Right lobe of liver (tissue), 6 donors: ENCODE measurements at places on chromosomes 16 and 17.

- no peaks in the 10 kb centered on the region for H3K4me1 ChIP-seq
- H3K4me3 ChIP-seq = no peak overlapping the region
- no peak for DNase-seq
- no peak overlapping the region for H3K27ac ChIP-seq
Measured at GRCh38 chr17:17978481-17979424, 6.1 kb downstream of the DRC3 start.

DNA sequence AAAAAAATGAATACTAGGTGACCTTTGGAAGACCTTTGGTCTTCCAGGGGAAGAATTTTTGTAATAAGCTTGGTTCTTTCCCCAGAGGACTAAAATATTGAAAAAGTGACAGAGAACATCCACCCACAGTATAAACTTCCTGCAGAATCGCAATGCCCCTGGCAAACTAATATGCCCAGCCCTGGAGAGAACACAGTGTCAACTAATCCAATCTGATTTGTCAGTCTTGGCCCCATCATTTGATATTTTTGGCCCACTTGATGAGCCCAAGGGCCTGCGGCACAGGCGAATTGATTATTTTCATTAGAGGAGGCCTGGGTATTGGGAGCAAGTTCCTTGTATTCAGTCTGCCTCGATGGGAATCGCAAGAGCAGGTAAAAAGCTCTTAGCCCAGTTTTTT, 98.4 kb downstream of the MAP2K6 start:
- DNase-seq = no peak
- no peaks in the 10 kb centered on the region for H3K27me3 ChIP-seq
- no peak overlapping the region for H3K4me3 ChIP-seq
- no peaks in the 10 kb centered on the region for H3K4me1 ChIP-seq
- H3K36me3 ChIP-seq = no peaks in the 10 kb centered on the region

- DNase-seq = no peak
- H3K36me3 ChIP-seq = no peaks in the 10 kb centered on the region
- H3K4me3 ChIP-seq = no peak overlapping the region
- H3K27me3 ChIP-seq = no peaks in the 10 kb centered on the region
- no peak overlapping the region for H3K27ac ChIP-seq
- no peaks in the 10 kb centered on the region for H3K4me1 ChIP-seq
Measured at GRCh38 chr16:70774261-70774660, 26.7 kb downstream of the VAC14 start.

- no peaks in the 10 kb centered on the region for H3K27me3 ChIP-seq
- H3K36me3 ChIP-seq = no peaks in the 10 kb centered on the region
- DNase-seq = peak; percentile 78
- H3K4me3 ChIP-seq = peak overlapping the region; percentile 5
- peak overlapping the region; percentile 7 for H3K27ac ChIP-seq
- H3K4me1 ChIP-seq = no peaks in the 10 kb centered on the region
Measured at GRCh38 chr17:67293251-67294203, 48.5 kb upstream of the HELZ start.

DNA sequence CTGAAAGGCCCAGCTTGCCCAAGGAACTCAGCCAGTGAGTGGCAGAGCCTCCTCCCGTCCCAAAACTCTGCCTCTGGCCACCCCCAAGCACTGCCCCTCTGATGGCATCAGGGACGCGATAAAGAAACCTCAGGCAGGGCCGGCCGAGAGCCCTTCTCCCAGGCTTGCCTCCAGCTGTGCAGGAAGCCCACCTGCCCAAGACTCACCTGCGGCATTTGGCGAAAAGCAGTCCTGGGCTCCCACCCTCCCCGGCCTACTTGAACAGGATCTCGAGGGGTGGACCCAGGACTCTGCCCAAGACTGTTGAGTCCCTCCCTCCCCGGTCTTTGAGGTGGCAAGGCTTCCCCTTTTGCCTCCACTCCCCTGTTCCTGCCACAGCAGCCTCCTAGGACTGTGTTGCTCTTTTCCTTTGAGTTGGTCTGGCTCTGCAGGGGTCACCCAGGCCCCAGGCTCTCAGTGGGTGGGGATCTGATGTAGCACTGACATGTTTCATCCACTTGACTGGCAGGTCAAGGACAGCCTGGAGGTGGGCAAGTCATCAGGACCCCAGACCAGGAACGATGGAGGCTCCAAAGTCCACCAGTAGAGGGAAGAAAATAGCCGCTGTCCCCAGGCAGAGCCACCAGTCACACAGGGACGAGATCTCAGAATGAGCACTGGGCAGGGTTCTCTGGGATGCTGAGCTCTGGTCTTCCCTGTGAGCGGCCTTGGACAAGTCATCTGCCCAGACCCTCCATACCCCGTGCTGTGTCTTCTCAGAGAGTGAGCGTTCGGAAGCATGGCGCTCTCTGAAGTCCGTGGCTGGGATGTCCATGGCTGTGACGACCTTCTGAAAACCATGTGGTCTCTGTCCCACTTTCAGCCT, 111.0 kb upstream of the TNRC6C start:
- no peaks in the 10 kb centered on the region for H3K27me3 ChIP-seq
- no peaks in the 10 kb centered on the region for H3K4me1 ChIP-seq
- no peak overlapping the region for H3K27ac ChIP-seq
- DNase-seq = peak; percentile 46
- no peaks in the 10 kb centered on the region for H3K36me3 ChIP-seq

GRCh38 chr17:81863833-81864768, 3.8 kb upstream of the P4HB start:
- no peak overlapping the region for H3K27ac ChIP-seq
- peaks cover 5% of the 10 kb centered on the region for H3K36me3 ChIP-seq
- H3K27me3 ChIP-seq = no peaks in the 10 kb centered on the region
- no peak overlapping the region for H3K4me3 ChIP-seq
- H3K4me1 ChIP-seq = no peaks in the 10 kb centered on the region

GRCh38 chr16:26651464-26651863, 415.3 kb upstream of the C16orf82 start:
- no peaks in the 10 kb centered on the region for H3K4me1 ChIP-seq
- H3K36me3 ChIP-seq = no peaks in the 10 kb centered on the region
- H3K27me3 ChIP-seq = no peaks in the 10 kb centered on the region

- peaks cover 14% of the 10 kb centered on the region for H3K27me3 ChIP-seq
- no peaks in the 10 kb centered on the region for H3K36me3 ChIP-seq
- no peak overlapping the region for H3K27ac ChIP-seq
- no peak overlapping the region for H3K4me3 ChIP-seq
- no peaks in the 10 kb centered on the region for H3K4me1 ChIP-seq
- no peak for DNase-seq
Measured at GRCh38 chr16:86761111-86762031, 183.0 kb downstream of the FOXL1 start.

- no peak overlapping the region for H3K27ac ChIP-seq
- H3K4me1 ChIP-seq = no peaks in the 10 kb centered on the region
- H3K4me3 ChIP-seq = no peak overlapping the region
- H3K36me3 ChIP-seq = no peaks in the 10 kb centered on the region
- H3K27me3 ChIP-seq = no peaks in the 10 kb centered on the region
Measured at GRCh38 chr17:8732406-8733085, 12.1 kb downstream of the CCDC42 start.

GRCh38 chr17:2444382-2444781, 43.5 kb upstream of the MNT start:
- H3K4me3 ChIP-seq = no peak overlapping the region
- H3K27ac ChIP-seq = no peak overlapping the region
- peaks cover 6% of the 10 kb centered on the region for H3K4me1 ChIP-seq
- peaks cover 5% of the 10 kb centered on the region for H3K36me3 ChIP-seq
- no peaks in the 10 kb centered on the region for H3K27me3 ChIP-seq

DNA sequence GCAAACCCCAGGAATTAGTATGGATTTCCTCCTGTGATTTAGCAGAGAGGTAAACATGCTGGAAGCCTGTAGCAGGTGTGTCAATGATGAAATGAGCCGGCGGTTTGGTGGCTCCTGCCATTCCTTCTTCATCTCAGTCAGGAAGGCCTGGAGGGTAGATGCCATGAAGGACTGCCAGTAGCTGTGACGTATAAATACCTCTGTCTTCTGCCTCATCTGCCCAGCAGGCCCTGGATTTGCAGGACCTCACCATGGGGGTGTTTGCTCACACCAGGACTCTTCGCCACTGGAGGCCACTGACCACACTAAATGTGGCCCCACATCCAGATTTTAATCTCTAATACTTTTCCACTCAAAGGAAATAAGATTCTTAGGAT, 16.1 kb upstream of the SLC4A1 start:
- no peak overlapping the region for H3K27ac ChIP-seq
- H3K4me1 ChIP-seq = no peaks in the 10 kb centered on the region
- H3K4me3 ChIP-seq = no peak overlapping the region
- H3K36me3 ChIP-seq = no peaks in the 10 kb centered on the region

GRCh38 chr16:59535298-59535697, 801.2 kb upstream of the GOT2 start:
- H3K4me1 ChIP-seq = no peaks in the 10 kb centered on the region
- no peak overlapping the region for H3K27ac ChIP-seq
- DNase-seq = no peak
- no peak overlapping the region for H3K4me3 ChIP-seq
- no peaks in the 10 kb centered on the region for H3K27me3 ChIP-seq
- H3K36me3 ChIP-seq = no peaks in the 10 kb centered on the region

DNA sequence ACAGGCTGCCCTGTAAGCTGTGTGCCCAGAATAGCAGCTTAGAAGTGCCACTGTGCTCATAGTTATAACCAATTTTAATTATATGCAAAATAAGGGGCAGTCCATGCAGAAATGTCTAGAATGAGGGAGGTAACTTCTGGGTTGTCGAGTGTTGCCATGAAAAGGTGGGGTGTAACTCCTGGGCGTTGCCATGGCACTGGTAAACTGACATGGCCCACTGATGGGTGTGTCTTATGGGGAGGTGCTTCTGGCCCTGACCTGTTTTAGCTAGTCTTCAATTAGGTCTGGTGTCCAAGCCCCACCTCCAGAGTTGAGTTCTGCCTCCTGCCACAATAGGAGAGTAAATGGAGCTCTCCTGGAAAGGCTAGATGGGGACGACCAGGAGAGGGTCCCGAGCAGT, 120.6 kb downstream of the SALL1 start:
- DNase-seq = no peak
- no peak overlapping the region for H3K27ac ChIP-seq

DNA sequence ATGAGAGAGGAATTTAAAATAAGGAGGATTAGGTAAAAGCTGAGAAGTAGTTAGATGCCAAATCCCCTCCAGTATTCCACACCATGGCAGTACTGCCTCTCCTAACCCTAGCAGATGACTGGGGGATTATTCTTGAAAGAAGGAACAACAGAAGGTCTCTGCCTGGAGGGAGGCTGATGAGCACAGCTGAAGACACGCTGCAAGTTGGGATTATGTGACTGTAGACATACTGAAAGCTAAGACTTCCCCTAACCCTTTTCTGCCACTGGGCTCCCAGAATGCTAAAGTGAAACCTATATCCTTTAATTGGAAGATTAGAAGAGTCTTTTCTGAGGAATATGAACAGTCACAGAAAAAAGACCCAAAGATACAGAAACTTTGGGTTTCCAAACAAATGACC, 27.7 kb upstream of the SLC46A1 start:
- no peak overlapping the region for H3K4me3 ChIP-seq
- H3K27me3 ChIP-seq = no peaks in the 10 kb centered on the region
- no peaks in the 10 kb centered on the region for H3K4me1 ChIP-seq
- no peak for DNase-seq

- H3K36me3 ChIP-seq = no peaks in the 10 kb centered on the region
- no peak overlapping the region for H3K4me3 ChIP-seq
- DNase-seq = no peak
- H3K27me3 ChIP-seq = no peaks in the 10 kb centered on the region
Measured at GRCh38 chr17:33175562-33175961, 117.5 kb downstream of the ASIC2 start.

- H3K4me1 ChIP-seq = no peaks in the 10 kb centered on the region
- no peak overlapping the region for H3K4me3 ChIP-seq
- H3K27me3 ChIP-seq = no peaks in the 10 kb centered on the region
- no peak overlapping the region for H3K27ac ChIP-seq
- no peak for DNase-seq
- no peaks in the 10 kb centered on the region for H3K36me3 ChIP-seq
Measured at GRCh38 chr16:71441348-71442050, 355 bp downstream of the TLE7 start.

DNA sequence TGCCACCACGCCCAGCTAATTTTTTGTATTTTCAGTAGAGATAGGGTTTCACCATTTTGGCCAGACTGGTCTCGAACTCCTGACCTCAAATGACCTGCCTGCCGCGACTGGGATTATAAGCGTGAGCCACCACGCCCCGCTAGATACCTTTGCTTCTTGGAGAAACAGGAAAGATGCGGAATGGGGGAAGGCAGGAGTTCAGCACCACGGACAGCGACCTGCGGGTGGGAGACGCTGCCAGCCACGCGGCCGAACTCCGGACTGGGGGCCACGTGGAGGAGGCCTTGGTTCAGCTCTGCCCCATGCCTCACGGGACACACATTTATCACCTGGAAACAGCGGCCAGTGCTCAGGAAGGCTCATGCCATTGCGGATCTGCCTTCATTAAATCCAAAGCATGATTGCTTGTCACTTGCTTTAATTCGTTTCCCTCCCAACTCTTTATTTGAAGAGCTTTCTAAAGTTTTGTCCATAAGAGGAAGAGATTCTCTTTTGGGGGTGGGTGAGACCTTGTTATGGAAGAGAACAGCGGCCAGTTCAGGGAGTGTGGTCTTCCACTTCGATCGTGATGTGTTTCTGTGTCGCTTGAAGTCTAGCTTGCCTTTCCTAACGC, 219.9 kb downstream of the ENGASE start:
- H3K36me3 ChIP-seq = no peaks in the 10 kb centered on the region
- H3K27ac ChIP-seq = no peak overlapping the region
- H3K4me3 ChIP-seq = no peak overlapping the region

GRCh38 chr16:31365131-31365865, 10.3 kb downstream of the ITGAX start:
- no peaks in the 10 kb centered on the region for H3K27me3 ChIP-seq
- no peaks in the 10 kb centered on the region for H3K4me1 ChIP-seq
- DNase-seq = no peak
- H3K36me3 ChIP-seq = no peaks in the 10 kb centered on the region
- no peak overlapping the region for H3K27ac ChIP-seq

- no peaks in the 10 kb centered on the region for H3K36me3 ChIP-seq
- H3K4me1 ChIP-seq = no peaks in the 10 kb centered on the region
- DNase-seq = no peak
- no peaks in the 10 kb centered on the region for H3K27me3 ChIP-seq
- H3K4me3 ChIP-seq = no peak overlapping the region
Measured at GRCh38 chr17:1010586-1010985, 13.7 kb downstream of the TIMM22 start.

DNA sequence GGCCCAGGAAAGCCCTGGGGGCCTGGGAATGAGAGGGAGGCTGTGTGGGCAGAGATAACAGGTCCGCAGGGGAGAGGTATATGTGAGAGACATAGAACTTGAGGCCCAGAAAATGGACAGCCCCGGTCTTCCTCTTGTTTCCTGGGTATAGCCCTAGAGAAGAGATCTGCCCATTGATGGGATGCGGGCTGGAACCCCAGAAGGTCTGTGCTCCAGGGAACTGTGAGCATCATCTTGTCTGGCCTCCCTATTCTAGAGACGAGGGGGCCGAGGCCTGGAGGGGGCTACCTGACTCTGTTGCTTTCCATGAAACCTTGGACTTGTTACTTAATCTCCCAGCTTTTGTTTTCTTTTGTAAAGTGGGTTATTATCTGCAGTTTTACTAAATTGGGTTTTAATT, 53.9 kb downstream of the NKD1 start:
- H3K27ac ChIP-seq = no peak overlapping the region
- H3K4me1 ChIP-seq = no peaks in the 10 kb centered on the region
- no peaks in the 10 kb centered on the region for H3K27me3 ChIP-seq
- no peak for DNase-seq
- H3K4me3 ChIP-seq = no peak overlapping the region
